Left renal cortex interstitium (tissue), 4 donors: ENCODE measurements at places on chromosomes 5 and 9. TPM values are rescaled to one million over a fixed set of nuclear protein-coding genes. Genes with fewer than 3 reads are reported as not detected.

DNA sequence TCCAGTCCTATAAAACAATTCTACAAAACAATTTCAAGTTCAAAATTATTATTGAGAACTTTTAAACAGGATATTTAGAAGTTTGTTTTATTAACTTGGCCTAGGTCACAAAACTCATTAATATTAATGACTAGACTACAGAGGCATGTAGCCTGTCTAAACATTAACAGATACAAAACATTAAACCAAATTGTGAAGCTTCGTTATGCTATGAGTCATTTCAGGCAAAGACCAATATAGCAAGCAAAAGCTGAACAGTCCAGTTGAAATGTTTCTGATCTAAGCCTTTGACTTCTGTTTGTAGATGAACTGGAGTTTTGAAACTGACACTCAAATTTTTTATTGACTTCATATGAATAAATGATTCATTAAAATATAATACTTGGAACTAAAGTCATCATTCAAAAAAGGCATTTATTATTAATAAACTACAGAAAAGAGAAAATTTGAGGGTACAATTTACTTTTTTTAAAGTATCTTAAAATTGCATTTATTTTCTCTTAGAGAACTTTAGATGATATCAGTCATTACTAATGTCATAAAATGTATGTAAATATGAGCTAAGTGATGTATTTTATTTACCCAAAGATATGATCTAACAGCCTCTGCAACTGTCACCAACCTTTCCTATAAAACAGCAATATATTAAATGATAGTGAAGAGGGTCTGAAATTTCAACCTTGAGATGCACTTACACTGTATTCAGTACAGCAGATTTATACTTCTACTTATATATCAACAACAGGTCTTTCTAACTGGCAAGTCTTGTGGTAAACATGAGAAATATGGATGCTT, 188.8 kb downstream of the COMMD10 start:
- peak; percentile 23 for DNase-seq

DNA sequence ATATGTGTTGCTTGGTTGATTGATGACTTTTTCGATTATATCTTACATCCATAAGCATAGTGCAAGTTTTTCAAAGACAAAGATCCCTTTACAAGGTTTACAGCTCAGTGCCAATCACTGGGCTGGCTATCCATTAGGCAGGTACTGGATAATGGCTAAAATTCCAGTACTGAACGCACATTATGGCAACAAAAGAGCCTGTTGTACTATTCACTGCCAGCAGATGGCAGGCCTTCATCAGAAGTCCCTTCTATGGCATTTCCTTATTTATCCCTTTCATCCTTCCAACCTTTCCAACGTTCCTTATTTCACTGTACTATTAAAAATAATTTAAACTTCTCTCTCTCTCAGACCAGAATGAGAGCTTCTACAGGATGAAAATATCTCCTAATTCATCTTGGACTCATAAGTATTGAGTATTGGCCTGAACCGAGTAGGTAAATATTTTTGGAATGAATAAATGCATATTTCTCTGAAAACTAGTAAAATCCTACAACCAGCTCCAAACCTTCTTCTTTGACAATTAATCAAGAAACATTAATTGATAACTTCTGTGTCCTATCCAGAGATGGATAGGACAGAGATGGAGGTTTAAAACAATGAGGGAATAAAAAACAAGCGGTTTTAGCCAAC, 6.7 kb upstream of the WNT8A start:
- peak; percentile 24 for DNase-seq

DNA sequence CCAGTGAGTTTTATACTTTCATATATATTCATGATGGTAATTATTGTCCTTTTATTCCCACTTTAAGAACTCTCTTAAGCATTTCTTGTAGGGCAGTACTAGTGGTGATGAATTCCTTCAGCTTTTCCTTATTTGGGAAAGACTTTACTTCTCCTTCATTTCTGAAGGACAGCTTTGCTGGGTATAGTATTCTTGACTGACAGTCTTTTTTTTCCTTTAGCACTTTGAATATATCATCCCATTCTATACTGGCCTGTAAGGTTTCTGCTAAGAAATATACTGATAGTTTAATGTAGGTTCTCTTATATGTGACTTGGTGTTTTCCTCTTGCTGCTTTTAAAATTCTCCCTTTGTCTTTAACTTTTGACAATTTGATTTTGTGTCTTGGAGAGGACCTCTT, 109.0 kb upstream of the FSTL4 start:
- no peak for DNase-seq

DNA sequence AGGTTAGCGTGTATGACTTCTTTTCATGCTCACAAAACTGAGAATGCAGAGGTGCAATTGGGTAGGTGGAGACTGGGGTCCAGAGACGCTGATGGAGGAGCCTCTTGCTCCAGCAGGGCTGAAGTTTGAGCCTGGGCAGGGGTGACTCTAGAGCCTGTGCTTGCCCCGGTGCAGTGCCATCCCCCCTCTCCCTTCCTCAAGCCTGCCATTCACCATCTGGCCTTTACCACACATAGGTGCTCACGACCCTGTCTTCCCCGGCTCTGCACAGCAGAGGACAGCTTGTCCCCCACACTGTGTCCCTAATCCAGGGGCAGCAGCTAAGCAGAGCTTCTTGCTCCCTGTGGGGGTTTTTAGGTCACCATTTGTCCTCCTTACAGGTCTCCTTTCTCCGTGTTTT, 86.5 kb downstream of the DAP start:
- no peak for DNase-seq

DNA sequence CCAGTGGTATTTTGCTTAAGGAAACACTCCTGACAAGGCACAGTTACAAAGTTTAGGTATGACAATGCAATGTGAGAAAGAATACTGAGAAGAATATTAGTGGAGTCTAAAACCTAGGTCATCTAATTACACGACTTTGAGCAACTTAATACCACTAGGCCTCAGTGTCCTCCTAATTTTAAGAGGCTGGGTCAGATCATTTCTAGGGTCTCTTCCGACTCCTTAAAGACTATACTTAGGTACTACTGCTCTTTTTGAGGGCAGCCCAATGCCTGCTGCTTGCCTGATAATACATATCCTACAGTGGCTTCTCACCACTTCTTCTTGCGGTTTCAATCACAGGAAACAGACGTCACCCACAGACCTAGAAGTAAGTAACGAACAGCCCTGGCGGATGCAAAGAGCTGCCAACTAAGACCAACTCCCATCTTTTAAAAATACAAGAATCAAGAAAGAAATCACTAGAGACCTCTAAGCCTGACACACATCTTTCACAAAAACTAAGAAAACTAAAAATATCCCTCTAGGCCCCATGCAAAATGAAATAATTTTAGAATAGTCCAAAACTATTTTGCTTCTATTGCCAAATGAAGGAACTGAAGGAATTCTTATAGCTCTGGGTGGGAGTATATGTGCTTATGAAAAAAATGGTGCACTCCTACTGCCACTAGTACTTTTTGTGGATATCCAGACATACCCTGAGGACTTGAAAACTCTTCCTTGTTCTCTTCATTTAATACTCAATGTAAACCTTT, 13.1 kb downstream of the DIAPH1 start:
- DNase-seq, result no peak

- no peak for DNase-seq
Measured at GRCh38 chr9:18791074-18791473, 241.9 kb downstream of the SAXO1 start.

GRCh38 chr9:132367613-132368313, 13.0 kb upstream of the SETX start:
- DNase-seq, result no peak

DNA sequence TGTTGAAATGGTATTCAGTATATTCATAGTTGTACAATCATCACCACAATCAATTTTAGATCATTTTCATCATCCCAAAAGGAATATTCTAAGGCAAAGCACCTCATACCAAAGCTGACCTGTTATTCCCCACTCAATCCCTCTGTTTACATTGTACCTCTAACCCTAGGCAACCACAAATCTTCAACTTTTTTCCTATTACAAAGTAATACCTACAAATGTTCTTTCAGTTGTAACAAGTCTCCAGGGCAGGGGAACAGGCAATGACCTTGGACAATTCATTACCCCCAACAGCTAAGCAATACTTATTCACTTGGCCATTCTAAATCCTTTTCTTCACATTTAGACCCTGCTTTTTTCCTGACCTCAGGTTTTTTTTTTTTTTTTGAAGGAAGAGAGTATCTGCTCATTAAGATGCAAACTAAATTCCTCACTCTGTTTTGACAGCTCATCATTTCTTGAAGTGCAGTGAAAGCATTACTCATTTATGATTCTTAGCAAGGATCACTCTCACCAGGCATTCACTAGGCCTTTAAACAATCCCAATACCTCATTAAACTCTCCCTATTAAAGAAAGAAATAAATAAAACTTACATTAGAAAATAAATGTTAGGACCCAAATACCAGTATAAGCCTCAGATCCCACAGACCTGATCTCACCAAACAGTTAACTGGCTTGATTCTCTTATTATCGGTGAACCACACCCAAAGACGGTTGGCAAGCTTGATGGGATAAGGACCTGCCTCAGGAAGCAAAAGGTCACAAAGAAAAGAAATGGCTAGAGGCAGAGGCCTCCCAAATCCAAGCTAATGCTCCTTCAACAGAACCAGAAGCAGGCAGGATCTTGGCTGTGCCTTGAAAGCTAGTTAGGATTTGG, 15.3 kb downstream of the MTMR12 start:
- DNase-seq, result no peak

CWC27 gene
- polyA plus RNA-seq, result 35.7 TPM

BRINP1 gene
- polyA plus RNA-seq, result 7.5 TPM

IL3 gene
- not detected for polyA plus RNA-seq

TSSK1B gene
- 0.09 TPM for polyA plus RNA-seq

PDZD2 gene
- 21.1 TPM for polyA plus RNA-seq

SPAG8 gene
- polyA plus RNA-seq, result 6.0 TPM

LRRC14B gene
- polyA plus RNA-seq, result 0.08 TPM
